Stimulated activated CD4-positive, alpha-beta T cell treated with anti-CD3 and anti-CD28 coated beads, TNF-alpha, amount 100 ng/mL, for 24 hours (primary cell): ENCODE measurements at places on chromosomes 7 and 10.

DNA sequence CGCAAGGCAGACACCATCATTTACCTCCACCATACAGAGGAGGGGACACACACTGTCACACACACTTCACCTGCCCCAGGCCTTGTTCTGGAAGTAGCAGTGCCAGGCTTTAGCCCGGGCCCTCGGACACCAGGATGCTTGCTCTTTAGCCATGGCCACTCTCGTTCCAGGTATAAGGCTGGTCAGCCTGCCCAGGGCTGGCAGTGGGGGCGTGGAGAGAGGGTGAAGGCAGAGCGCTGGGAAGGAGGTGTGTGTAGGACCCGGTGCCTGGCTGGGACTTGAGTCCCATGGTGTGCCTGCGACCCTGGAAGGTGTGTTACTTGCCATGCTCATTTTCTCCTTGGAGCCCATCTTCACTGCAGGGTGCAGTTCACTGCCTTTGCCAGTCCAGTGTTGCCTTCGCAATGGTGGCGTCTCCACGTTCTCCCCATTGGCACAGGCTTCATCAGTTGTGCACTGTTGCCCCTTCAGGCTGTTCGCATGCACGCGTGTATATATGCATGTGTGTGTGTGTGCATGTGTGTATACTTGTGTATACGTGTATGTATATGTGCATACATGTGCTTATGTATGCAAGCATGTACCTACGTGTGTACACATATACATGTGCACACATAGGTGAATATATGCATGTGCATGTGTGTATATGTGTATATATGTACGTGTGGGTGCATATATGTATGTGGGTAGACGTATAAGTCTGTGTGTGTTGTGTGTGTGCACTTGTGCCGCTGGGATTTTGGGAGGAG lies 153.4 kb downstream of the CAMK1D start:
- no peak for DNase-seq

DNA sequence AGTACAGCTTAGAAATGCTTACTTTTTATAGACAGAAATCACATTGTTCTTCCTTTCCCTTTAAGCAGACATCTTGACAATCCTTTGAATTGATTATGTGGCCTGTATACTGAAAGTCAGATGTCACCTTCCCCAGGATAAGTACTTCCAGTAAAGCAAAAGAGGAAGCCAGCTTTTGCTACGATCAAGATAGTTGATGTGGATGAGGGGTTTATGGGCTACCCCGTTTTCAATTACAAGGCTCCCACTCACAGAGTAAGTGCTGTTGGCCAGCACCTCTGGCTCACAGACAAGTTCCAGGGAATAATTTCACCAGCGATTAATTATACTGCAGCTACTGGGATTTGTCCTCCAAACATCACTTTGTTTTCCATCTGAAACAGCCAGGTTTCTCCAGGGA lies 95.1 kb upstream of the SAMD8 start:
- no peak for DNase-seq

DNA sequence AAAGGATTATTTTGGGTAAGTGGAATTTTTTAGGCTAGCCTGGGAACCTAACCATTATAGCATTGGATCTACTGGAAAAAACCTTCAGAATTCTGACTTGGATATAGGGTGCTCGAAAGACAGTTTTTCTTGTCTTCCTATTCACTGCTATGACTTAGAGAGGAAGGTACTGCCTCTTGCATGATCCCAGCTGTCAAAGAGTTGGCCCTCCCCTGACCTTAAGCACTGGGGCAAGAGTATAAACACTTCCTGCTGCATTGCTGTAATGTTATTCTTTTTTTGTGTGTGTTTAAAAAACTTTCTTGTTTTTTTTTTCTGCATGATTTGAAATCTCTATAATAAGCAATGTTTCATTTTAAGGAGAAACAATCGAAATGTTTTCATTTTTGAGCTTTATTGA lies 113.0 kb downstream of the LRMDA start:
- no peak for DNase-seq

DNA sequence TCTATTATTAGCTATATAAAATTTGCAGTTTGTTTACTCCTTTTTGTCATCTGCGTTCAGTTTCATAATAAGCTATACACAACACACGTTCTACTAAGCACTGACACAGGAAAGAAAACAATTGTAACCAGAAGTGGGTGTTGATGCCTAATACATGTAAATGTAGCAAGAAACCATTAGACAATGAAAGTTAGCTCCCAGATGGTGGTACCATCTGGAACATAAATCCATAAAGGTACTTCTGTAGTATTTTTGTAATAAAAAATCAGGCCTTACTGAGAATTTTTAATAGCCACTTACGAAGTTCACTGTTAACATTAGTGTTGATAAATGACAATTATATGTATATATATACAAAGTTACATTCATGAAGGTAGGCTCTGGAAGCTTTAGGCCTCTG lies 194.7 kb downstream of the KCND2 start:
- no peak for DNase-seq

DNA sequence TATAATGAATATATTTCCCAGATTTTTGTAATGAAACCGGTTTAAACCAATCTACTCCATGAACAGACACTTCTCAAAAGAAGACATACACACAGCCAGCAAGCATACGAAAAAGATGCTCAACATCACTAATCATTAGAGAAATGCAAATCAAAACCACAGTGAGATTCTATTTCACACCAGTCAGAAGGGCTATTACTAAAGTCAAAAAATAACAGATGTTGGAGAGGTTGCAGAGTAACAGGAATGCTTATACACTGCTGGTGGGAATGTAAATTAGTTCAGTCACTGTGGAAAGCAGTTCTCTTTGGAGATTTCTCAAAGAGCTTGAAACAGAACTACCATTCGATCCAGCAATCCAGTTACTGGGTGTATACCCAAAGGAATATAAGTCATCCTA lies 240.7 kb downstream of the TSPAN12 start:
- DNase-seq = no peak

DNA sequence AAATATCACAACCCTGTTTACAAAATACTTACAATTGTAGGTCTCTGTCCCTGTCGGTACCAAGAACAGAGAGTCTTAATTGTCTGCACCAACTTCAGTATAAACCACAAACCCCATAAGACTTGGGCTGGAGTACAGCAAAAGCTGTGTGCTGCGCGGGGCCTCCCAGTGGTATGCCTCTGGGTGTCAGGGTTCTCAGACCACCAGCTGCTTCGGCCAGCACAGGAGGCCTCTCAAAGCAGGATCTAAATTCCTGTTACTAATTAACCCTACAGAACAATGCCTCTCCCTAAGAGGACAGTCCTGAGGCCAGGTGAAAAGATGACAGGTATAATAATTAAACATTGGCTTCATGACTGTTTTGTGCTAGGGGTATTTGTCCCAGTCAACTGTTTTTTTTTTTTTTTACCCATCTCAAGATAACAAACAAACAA lies 957 bp upstream of the SVIL start:
- DNase-seq = no peak

DNA sequence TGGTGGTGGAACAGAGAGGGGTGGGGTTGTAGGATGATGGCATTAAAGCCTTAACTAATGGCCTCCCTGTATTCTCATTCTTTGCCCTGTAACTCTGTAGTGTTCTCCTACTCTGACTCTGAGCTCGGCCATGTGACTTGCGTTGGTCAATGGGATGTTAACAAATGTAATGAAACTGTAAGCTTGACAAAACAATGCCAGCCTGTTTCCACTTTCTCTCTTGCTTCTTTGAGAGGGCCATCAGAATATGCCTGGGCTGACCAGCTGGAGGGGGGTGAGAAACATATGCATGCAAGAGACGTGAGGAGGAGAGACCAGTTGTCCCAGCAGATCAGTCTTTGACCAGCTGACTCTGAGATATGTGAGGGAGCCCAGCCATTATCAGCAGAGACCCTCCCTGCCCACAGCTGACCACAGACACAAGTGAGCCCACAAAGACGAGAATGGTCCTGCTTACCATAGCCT lies 100.6 kb downstream of the ICA1 start:
- no peak for DNase-seq

GRCh38 chr7:38068461-38068860 lies 109.6 kb upstream of the STARD3NL start:
- no peak for DNase-seq

DNA sequence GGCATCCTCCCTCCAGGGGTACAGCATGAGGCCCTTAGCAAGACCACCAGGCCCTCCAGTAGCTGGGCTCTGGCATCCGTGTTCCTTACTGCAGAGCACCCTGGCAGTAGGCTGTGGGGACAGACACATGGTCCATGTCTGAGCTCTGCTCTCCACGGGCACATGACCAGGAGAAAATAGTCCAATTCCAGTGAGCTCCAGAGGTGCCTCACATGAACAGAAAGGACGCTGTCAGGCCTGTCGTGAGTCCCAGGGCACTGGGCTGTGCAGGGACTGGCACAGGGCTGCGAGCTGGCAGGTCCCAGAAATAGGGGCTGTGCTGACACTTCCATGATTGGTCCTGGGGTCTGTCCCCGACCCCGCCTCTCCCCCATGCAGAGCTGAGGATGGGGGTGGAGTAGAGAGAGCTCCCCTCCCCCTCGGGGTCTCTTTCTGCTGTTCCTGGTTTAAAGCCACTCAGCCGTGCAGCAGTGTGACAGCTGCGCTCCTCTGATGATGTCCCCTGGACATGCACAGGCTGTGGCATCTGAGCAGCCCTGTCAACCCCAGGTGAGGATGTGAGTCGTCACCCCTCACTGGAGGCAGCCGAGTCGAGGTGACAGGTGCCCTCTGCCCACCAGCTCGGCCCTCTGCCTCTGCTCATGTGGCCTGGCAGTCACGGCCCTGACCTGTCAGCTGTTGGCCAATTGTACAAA lies 25.2 kb upstream of the ZNF488 start:
- DNase-seq = no peak

DNA sequence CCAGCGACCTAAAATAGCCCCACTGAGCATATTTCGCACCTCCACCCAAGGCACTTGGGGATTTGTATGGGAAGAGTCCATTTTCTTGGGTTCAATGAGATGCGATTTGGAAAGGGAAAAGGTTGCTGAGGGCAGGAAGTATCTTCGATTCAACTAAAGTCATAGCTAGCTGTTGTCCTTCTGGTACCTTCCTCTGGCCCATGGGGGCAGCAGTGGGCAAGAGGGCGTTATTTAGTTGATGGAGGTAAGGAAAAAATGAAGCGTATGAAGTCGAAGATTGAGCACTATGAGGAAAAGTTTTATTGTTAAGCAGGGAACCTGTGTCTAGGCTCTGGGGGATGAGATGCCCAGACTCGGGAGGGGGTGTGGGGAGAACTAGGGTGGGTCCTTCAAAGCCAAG lies 135.4 kb downstream of the EVX1 start:
- no peak for DNase-seq
